Cortex of kidney (tissue), 1 donor: ENCODE measurements at places on chromosomes 12 and 14.

DNA sequence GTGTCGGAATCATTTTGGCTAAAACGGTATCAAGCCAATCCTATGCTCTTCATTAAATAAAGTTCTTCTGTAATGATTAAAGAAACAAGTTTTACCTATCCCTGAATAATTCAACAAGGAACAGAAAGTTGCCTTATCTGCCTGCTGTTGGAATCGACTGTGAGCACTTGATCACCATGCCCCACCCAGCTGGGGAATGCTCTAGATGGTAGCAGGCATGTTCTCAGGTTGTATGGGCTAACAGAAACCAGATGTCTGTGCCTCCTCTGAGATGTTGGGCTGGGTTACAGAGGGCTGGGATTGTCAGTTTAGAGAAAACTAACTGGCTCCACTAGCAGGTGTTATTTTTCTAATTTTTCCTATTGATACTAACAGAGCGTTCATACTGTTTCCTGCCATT lies 28.9 kb downstream of the RTRAF start:
- DNase-seq = no peak

DNA sequence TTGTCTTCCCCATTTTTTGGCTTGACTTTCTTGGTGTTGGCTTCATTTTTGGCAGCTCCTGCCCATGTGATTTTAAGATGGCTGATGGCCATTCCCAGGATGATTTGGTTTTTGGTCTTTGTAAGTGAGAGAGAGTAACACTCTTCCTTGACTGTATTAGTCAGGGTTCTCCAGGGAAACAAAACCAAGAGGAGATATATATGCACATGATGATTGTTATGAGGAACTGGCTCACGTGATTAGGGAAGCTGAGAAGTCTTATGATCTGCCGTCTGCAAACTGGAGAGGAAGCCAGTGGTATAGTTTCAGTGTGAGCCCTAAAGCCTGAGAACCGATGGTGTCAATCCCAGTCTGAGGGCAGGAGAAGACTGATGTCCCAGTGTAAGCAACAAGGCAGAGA lies 146.6 kb downstream of the NRXN3 start:
- DNase-seq = no peak

- no peak for DNase-seq
Observed at GRCh38 chr12:32369202-32369601, 30.2 kb upstream of the FGD4 start.

DNA sequence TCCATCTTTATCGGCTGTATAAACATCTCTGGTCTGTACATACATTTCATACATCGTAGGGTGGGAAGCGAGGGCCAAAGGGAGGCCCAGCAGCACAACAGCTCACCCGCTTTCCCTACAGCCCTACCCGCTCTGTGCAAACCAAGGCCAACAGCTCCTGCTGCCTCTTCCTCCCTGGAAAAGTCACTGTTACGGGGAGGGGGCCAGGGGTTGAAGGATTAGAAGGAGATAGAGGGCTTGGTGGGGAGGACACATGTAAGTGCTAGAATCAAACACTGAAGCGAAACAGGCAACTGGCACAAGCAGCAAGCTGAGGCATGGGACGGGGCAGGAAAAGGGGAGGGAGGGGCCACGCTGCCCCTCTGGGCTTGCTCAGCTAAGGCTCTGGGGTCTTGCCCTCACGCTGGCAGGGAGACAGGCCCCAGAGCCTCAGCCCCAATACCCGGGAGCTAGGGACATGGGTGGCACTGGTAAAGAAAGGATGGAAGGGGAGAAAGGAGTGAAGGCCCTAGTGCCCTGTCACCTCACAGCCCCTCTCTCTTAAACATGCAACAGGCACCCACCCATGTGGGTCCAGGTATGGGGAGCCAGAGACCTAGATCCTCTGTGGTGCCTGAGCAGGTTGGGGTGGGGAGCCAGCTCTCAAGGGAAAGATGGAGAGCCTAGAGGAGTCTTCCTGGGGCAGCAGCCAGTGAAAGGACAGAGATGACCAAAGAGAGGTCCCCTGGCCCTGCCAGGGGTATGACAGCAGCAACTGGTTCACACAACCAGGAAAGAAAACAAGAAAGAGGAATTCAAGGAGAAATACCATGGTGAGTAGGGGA lies 14.4 kb downstream of the SPRYD3 start:
- DNase-seq = no peak

DNA sequence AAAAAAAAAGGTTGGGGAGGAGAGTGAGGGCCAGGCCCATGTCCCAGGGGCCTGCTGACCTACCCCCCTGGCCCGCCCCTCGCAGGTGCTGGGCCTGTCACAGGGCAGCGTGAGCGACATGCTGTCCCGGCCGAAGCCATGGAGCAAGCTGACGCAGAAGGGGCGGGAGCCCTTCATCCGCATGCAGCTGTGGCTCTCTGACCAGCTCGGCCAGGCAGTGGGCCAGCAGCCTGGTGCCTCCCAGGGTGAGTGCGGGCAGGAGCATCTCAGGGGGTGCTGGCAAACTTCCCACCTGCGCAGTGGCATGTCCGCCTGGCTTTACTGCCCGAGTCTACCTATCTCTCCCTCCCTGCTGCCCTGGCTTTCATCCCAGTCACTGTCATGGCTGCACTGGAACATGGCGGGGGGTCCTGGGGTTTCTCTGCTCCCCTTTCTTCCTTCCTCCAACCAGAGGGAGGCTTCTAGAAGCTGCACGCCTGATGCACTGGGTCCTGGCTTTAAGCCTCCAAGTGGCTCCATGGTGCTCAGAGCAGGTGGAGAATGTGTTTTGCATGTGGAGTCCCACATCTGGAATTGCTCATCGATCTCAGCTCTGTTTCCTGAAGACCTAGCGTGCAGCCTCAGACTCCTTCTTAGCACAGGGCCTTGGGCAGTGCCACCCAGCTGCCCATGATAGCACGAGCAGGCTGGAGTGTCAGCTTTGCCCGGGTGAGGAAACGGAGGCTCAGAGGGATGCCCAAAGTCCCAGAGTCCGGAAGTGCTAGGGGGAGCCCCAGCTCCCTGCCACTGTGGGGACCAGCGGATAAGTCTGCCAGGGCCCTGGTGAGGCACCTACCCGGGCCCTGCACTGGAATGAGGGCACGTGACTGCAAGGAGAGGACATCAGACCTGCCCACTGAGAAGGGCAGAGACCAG lies 46.3 kb downstream of the PHETA1 start:
- DNase-seq = no peak

- DNase-seq = no peak
Observed at GRCh38 chr12:94832780-94833681, 170.5 kb downstream of the NDUFA12 start.

DNA sequence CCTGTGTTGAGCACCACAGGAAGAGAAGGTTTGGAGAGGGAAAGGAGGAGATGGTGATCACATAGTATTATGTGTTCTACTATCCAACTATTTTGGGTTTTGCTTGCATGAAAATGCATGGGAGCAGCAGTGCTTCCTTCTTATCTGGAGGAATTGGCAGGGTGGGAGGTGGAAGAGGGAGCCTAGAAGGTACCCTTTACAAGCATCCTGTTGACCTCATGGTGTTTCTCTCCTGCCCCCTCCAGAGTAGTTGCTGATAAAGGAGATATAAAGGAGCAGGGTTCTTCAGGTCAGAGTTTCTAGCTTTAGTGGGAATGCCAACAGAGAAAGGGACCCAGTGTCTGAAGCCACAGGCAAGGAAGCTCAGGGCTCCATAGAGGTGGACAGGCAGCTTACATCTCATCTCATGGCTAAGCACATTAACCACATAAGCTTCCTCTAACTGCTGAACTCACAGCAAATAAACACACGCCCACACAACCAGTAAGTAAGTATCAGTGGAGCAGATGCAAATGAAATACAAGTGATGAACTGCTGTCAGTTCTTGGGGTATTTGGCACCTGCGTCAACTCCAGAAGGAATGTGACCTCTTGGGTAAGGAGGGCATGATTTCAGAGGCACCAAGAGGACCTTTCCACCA lies 174.2 kb upstream of the SLC38A2 start:
- no peak for DNase-seq

- DNase-seq = no peak
Observed at GRCh38 chr14:23140371-23140770, 21.3 kb upstream of the CEBPE start.

GRCh38 chr12:22481547-22482104 lies 62.7 kb downstream of the C2CD5 start:
- no peak for DNase-seq

DNA sequence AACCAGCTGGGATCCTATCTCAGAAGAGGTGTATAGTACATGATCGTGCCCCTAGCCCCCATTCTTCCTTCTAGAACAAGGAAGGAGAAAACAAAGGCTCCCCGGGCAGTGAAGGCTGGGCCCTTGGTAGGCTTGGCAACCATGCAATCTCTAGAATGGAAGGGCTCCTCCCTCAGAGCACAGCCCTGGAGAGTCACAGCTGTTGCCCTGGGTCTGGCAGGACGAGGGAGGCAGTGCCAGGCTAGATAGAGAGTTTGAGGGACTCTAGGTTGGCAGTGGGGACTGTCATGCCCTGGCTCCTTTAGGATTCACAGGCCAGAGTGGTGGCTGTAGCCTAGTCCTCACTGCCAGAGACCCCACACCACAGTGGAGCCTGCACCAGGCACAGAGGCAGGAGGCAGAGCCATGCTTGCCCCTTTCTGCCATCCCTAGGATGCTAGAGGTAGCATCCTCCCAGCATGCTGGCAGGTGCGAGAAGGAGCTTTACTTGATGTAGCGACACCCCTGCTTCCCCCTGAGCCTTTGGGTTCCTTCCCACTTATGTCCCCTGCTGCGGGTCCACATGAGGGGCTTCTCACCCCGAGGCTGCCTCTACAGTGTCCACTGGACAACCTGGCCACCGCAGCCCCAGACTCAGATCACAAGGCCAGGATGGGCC lies 33.4 kb upstream of the CIPC start:
- no peak for DNase-seq

- no peak for DNase-seq
Observed at GRCh38 chr14:105100910-105101309, 35.7 kb upstream of the GPR132 start.

DNA sequence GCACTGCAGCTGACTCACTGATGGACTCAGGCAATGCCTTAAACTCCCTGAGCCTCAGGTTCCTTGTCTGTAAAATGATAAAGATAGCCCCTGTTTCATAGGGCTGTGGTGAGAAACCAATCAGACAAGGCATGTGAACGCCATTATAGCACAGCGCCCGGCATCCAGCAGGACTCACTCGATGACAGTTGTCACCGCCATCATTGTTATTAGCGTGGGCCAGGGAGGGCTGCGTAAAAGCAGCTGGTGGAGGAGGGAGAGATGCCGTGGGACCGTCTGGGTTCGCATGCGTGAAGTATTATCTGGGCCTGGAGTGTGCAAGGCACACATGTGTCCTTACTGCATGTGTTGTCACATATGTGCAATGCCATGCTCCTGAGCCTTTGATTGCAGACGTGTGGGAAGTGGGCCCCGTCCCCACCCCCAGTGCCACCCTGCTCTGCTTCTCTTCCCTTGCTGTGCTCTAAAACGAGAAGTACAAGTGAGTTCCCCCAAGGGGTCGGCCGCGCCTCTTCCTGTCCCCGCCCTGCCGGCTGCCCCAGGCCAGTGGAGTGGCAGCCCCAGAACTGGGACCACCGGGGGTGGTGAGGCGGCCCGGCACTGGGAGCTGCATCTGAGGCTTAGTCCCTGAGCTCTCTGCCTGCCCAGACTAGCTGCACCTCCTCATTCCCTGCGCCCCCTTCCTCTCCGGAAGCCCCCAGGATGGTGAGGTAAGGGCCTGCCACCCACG lies at the start of gene PTPN6:
Gene PTPN6 (plus strand): TSS at position 546 of the 730 bp plus-strand sequence. CDS start 157 bp downstream, at position 703.
- DNase-seq = no peak

- no peak for DNase-seq
Observed at GRCh38 chr14:69932391-69932790, 53.2 kb downstream of the SMOC1 start.

DNA sequence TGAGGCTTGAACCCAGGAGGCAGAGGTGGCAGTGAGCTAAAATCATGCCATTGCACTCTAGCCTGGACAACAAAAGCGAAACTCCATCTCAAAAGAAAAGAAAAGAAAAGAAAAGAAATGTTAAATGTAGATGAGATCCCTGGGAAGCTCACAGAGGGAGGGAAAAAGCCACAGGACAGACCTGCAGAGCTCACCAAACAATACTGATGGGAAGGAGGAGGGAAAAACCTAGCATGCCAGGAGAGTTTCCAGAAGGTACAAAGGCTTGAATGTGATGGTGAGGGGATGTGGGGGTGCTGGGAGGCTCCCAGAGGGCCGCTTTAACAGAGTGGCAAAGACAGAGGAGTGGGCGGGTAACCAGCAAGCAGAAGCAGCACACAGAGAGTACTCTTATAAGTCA lies 72.3 kb downstream of the PTPN21 start:
- no peak for DNase-seq

DNA sequence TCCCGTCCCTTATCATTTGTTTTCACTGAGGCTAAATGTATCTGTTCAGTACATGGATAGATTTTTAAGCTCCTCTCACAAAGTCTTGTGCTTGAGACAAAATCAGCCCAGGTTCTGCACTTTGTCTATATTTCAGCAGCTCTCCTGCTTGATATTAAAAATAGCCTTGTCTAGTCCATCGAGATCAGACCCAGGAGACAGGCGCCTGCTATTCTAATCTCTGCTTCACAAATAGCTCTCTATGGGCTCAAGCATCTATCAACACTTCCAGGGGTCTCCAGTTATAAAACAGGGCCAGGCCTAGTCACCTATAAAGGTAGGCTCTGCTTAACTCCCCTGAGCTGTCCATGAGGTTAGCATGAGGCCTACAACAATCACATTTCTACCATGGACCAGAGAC lies 62.5 kb downstream of the ZFP36L1 start:
- DNase-seq = no peak

GRCh38 chr14:34023824-34024767 lies 73.2 kb upstream of the EGLN3 start:
- no peak for DNase-seq

GRCh38 chr14:35558680-35559079 lies 24.7 kb downstream of the INSM2 start:
- no peak for DNase-seq
